Suprapubic skin (tissue), 4 donors: ENCODE measurements at places on chromosomes 3 and 15.
A peak's percentile ranks its signal among the peaks of the same experiment; 100 is the strongest.

DNA sequence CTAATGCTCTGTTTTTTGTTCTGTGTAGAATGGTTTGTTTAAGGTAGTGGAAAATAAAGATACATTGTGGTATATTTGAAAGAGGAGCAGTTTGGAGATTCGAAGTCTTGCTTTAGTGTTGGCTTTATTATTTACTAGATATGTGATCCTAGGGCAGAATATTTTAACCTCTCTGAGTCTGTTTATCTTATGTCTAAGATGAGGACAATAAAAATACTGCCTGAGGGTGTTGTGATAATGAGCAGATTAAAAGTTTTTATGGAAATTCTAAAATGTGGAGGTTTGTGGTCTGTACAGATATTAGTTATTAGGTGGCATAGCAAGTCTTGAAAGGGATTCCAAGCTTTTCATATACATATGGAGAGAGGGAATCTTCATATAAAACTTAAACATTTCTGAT is 15.0 kb downstream of the TCF12 start:
- no peaks in the 10 kb centered on the region for H3K27me3 ChIP-seq
- H3K27ac ChIP-seq: no peak overlapping the region
- peaks cover 22% of the 10 kb centered on the region for H3K4me1 ChIP-seq

- H3K27me3 ChIP-seq: no peaks in the 10 kb centered on the region
- H3K4me1 ChIP-seq: peaks cover 12% of the 10 kb centered on the region
- H3K36me3 ChIP-seq: no peaks in the 10 kb centered on the region
- no peak overlapping the region for H3K4me3 ChIP-seq
- no peak overlapping the region for H3K27ac ChIP-seq
Observed at GRCh38 chr15:44441095-44441501, 13.7 kb downstream of the CTDSPL2 start.

GRCh38 chr3:31173118-31173718 is 278.8 kb upstream of the GADL1 start:
- no peak overlapping the region for H3K27ac ChIP-seq
- no peaks in the 10 kb centered on the region for H3K27me3 ChIP-seq
- no peak for DNase-seq
- no peaks in the 10 kb centered on the region for H3K4me1 ChIP-seq

DNA sequence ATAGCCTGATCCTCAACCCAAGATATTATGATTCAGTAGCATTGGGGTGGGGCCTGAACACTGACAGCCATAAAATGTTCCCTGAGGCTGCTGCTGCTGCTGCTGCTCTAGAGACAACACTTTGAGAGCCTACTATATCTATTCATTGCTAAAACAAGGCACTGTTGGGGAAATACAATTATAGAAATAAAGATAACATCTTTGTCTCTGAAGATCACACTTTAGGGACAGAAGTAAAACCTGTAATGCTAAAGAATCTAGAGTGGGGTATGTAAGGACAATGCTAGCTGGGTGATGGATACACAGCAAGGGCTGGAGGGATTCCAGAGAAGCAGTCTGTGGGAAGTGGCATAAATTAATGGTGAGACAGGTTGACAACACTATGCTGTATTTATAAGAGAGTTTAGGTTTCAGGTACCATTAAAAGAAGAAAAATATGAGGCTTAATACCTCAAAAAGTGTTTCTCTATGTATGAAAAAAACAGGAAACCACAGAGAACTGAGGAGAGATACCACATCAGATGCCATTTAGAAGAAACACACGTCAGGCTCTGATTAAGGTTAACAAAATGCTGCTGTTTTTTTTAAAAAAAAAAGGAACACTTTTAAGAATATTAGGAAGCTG is 115.9 kb downstream of the CBLB start:
- H3K36me3 ChIP-seq: no peaks in the 10 kb centered on the region
- no peak for DNase-seq
- H3K4me1 ChIP-seq: peaks cover 24% of the 10 kb centered on the region
- H3K27ac ChIP-seq: no peak overlapping the region

- peak overlapping the region; percentile 64 for H3K4me3 ChIP-seq
- H3K4me1 ChIP-seq: peaks cover 48% of the 10 kb centered on the region
- H3K36me3 ChIP-seq: no peaks in the 10 kb centered on the region
Observed at GRCh38 chr3:42503251-42503924, 945 bp downstream of the VIPR1 start.

- no peaks in the 10 kb centered on the region for H3K4me1 ChIP-seq
- no peaks in the 10 kb centered on the region for H3K27me3 ChIP-seq
- no peak for DNase-seq
- no peak overlapping the region for H3K4me3 ChIP-seq
- H3K27ac ChIP-seq: no peak overlapping the region
Observed at GRCh38 chr15:91219206-91219605, 119.1 kb downstream of the SV2B start.

DNA sequence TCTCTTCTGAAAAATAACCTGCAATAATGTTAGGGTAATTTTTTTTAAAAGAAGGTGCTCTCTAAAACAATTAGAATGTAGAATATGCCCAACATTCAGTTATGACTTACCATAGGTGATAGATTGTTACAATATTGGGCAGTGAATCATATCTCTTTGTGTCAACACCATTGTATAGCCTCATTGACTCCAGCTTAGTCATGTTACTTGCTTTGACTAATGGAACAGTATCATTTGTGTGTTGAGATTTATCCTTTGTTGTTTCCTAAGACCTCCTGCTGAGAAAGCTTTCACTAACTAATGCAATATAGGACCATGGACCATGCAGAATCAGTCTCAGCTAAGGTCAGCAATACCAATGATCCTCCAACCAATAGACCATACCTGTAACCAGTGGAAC is 1106.4 kb downstream of the SI start:
- no peak for DNase-seq
- H3K27ac ChIP-seq: no peak overlapping the region
- no peaks in the 10 kb centered on the region for H3K4me1 ChIP-seq
- no peaks in the 10 kb centered on the region for H3K36me3 ChIP-seq
- H3K27me3 ChIP-seq: no peaks in the 10 kb centered on the region
- no peak overlapping the region for H3K4me3 ChIP-seq

GRCh38 chr3:101900316-101900715 is 51.0 kb downstream of the NFKBIZ start:
- H3K27me3 ChIP-seq: no peaks in the 10 kb centered on the region
- no peak for DNase-seq
- no peak overlapping the region for H3K4me3 ChIP-seq
- H3K36me3 ChIP-seq: no peaks in the 10 kb centered on the region
- no peak overlapping the region for H3K27ac ChIP-seq

DNA sequence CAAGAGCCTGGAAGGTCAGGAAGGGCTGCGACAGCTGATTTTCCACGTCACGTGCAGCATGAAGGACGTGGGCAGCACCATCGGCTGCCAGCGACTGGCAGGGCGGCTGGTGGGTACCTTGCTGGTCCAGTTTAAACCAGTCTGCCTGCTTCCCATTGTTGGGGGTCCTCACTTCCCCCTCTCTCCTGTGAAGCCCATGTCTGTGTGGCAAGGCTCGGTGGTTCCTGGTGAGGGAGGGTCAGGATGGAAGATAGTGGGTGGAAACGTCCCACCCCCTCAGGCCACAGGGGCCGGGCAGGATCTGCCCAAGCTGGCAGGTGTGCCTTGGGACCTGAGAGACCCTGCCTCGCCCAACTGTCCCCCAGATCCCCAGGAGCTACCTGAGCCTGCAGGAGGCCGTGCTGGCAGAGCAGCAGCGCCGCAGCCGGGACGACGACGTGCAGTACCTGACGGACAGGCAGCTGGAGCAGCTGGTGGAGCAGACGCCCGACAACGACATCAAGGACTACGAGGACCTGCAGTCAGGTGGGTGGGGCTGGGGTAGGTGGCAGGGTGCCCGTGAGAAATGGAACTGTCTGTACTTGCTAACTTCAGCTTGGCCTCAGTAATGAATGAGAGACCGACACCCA is 108.2 kb downstream of the LRRK1 start:
- peak; percentile 55 for DNase-seq
- no peak overlapping the region for H3K4me3 ChIP-seq
- H3K36me3 ChIP-seq: peaks cover 70% of the 10 kb centered on the region
- H3K27me3 ChIP-seq: no peaks in the 10 kb centered on the region
- peaks cover 10% of the 10 kb centered on the region for H3K4me1 ChIP-seq
